Karpas-422 (cell line): ENCODE measurements at places on chromosomes 11 and 22.

DNA sequence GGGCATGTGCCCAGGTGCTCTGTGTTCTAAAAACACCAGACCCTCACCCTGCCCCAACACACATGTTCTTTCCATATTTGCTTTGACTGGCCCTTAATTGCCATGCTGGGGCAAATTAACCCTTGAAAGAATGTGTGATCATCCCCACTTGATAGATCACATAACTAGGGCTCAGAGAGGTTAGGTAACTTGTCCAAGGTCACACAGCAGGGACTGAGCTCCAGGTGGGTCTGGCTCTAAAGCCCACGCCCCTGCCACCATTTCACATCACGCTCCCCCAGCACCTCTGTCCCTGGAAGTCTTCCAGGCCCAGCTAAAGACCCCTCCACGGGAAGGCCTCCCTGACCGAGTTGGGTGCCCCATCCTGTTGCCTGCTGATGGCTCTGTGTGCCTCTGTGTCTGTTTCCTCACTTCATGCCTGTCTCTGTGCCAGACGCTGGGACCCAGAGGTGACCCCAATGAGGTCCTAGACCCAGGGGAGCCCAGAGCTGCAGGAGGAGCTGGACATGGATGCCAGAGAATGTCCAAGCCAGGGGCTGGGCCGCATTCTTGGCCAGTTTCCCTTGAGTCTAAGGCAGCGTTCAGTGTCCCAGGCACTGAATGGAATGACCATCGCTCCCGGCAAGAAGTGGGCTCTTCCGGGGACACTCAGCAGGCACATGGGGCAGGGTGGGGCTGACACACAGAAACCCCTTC, 79.7 kb downstream of the MYO7A start:
- DNase-seq: no peak

GRCh38 chr11:65021003-65021402, 6.2 kb upstream of the SNX15 start:
- DNase-seq: no peak

GRCh38 chr11:1076061-1076665, 1.5 kb downstream of the MUC2 start:
- no peak for DNase-seq

GRCh38 chr11:18731441-18731840, 5.5 kb upstream of the IGSF22 start:
- DNase-seq: no peak

DNA sequence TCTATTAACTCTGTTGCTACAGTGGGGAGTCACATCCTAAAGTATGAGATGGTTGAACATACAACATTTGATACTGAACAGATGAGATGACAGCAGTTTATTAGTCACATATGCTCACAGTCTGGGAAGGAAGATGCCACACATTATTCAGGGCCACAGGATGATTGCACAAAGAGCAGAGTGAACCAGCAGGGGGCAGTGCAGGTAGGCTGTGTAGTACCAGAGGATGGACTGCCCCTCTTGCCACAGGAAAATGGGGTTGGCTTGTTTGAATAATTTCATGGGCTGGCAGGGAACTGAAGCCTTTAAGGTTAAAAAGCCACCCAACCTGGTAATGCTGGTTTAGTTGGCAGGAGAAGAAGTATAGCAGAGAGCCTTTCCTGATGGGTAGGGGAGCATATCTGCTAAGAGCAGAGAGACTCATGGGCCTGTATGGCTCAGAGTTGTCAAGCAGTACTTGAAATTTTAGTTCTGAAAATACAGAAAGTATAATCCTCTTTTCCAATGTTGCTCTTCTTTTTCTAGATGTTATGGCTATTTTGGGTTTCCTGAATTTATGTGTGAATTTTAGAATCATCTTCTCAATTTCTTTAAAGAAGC, 180.4 kb upstream of the B3GAT1 start:
- DNase-seq: peak; percentile 80

DNA sequence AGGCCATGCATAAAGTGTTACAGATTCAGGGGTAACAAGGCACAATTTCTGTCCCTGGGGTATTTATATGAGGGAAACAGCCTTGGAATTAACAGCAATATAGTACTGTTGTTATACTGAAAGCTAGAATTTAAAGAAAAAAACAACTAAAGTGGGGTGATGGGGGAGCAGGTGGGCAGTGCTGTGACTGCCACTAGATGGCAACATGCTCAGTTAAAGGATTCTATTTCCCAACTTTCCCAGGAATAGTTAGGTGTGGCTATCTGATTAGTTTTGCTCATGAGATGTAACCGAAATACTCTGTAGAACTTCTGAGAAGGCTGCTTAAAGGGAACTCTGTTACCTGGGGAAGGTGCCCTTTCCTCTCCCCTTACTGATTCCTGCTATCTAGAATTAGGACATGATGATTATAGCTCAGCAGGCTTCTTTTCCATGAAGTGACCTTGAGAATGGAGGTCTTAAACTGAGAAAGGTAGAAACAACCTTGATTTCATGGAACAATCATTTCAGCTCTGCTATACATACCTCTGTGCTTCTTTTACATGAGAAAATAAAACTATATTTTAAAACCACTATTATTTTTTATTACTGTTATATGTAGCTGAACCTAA, 102.6 kb downstream of the RELT start:
- DNase-seq: peak; percentile 41

- no peak for DNase-seq
These were observed 88.4 kb upstream of the CD44 start for GRCh38 chr11:35050541-35050995.

DNA sequence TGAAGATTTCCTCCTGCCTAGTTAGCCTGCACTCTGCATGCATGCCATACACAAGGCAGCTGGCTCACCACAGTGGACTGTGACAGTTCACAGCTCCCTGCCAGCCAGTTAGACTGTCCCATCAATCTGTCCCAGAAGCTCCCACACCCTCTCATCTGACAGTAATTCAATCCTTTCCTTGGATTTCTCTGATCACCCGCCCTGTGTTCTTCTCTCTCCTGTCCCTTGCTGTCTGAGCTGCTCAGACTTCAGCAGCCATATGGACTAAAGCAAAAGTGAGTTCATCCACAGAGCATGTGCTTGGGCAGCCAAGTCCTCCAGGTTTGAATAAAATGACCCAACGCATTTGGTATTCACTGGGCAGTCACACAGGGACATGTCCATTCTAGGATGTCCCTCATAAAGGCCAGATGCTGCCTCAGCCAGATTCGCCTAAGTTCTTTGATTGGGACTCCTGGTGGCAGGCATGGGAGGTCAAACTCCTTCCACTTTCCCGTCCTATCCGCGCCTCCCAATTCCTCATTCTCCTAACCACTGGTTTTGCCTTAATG, 54.5 kb upstream of the ZBTB44 start:
- no peak for DNase-seq

- no peak for DNase-seq
These were observed 3.3 kb upstream of the CHRDL2 start for GRCh38 chr11:74734559-74734925.
